Right renal pelvis (tissue), 4 donors: ENCODE measurements at places on chromosomes 13 and 19. TPM values are rescaled to one million over a fixed set of nuclear protein-coding genes. Genes with fewer than 3 reads are reported as not detected.

DNA sequence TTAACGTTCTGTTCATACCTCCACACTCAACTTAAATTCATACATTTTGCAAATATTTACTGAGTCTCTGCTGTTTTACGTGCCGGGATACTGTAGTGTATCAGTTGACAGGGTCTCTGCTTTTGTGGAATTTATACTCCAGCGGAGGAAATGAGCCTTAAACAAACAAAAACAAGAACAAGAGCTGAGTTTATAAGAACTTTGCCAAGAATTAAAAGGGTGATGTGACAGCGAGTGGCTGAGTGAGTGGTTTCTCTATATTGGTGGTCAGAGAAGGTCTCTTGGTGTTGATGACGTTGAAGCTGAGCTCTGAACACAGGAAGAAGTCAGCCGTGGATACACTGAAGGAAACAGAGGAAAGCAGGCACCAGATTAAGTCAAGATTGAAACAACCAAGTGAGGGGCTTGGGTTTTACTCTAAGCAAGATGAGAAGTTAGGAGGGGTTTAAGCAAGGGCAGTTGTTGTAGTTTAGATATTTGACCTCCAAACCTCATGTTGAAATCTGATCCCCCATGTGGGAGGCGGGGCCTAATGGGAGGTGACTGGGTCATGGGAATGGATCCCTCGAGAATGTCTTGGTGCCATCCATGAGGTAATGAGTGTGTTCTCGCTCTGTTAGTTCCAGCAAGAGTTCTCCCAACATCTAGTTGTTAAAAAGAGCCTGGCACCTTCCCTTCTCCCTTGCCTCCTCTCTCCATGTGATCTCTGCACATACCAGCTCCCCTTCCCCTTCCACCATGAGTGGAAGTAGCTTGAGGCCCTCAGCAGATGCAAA, 248.3 kb downstream of the DCLK1 start:
- DNase-seq = peak; percentile 42

GRCh38 chr13:109667056-109667455, 119.3 kb downstream of the IRS2 start:
- no peak for DNase-seq

DNA sequence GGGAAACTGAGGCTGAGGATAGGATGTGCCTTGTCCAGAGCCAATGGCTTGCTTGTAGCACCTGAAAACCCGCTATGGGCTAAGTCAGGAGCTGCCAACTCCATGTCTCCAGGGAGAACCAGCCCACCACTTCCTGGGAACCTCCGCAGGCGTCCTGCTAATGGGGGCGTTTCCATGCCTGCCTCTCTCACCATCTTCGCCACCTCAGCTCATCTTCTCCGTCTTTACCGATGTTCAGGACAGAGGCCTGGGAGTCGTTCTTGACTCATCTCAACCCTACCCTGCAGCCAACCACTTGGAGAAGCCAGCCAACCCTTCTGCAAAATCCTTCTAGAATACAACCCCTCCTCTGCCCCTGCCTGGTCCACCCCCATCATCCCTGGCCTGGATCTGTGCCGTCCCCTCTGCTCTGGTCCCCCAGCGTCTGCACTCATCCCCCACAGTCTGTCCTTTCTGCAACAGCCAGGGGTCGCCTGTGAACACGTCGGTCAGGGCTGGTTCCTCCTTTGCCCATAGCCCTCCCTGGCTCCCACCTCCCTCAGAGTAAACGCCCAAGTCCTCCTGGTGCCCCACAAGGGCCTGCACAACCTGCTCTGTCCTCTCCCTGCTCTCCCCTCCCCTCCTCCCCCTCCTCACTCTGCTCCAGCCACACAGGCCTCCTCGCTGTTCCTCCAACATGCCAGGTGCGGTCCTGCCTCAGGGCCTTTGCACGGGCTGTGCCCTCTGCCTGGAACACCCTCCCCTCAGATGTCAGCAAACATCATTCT, 31.0 kb downstream of the PTPRS start:
- no peak for DNase-seq

GRCh38 chr13:109036078-109036780, 406.8 kb downstream of the MYO16 start:
- no peak for DNase-seq

DNA sequence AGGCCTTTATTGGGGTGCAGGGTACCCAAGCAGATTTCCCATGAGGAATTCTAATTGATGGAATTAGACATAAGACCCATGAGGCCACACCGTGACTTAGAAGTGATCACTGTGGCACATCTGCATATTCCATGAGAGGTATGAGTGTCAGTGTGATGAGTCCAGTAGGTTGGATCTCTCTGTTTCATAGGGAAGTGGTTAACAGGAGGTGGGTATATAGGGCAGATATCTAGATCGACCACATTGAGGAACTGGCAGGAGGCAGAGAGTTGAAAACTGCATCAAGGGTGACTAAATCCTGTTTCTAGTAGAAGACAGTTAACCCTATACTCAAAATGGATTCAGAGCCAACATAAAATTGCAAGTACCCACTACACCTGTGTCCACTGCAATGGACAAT, 68.6 kb upstream of the MIR17HG start:
- DNase-seq = no peak

DNA sequence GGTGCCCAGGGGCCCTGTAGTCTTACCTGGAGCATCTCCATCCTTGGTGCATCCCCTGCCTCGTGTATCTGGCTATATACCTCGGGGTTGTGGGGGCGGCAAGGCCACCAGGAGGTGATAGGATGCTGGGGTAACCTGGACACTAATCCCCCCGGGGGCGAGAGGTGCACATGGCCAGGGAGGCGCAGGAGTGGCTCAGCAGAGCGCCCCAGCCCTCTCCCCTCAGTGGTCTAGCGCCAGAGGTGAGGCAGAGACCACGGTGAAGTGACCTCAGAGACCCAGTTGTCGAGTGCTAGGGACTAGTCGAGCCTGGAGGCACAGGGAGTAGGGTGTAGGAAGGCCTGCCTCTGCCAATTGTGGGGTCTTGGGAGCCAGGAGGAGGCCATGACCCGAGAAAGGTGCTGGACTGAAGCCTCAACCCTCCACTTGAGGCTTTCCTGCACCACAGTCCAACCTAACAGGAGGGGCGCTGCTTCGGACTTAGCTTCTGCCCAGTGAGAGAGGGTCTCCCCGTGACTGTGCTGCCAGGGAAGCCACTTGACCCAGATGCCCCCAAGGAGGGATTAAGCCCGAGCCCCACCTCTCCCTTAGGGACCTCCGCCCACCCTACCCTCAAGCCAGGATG, at the start of gene LHB:
LHB (minus strand) TSS at position 51 of the 625 bp plus-strand sequence; CDS start at position 41, 10 bp downstream.
- no peak for DNase-seq

- no peak for DNase-seq
Measured at GRCh38 chr19:45428384-45429231, 4.9 kb upstream of the ERCC1 start.

The SBK2 gene
- 0.70 TPM for polyA plus RNA-seq

The VSTM2B gene
- 0.39 TPM for polyA plus RNA-seq

The CRX gene
- 0.18 TPM for polyA plus RNA-seq

The FAM216B gene
- not detected for polyA plus RNA-seq

The ZNF85 gene
- 20.3 TPM for polyA plus RNA-seq
